H54 (cell line): ENCODE measurements at places on chromosomes 3 and 15.

GRCh38 chr15:62404194-62404985, 239.3 kb upstream of the C2CD4B start:
- no peak for DNase-seq

DNA sequence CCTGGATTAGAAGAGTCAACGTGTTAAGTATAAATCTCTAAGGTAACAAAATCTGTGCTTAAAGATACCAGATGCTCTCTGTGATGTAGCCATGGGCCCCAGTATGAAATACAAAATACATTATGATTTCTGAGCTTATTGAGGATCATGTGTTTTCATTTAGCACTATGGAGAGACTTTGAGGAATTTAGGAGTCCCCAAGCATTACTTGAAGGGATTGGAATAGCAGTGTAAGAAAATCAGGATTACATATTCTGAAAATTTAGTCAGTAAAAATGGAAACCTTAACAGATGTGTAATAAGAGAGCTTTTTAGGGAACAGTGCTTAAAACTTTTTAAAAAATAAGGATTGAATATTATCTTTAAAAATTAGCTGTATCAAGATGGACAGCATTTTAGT, 35.5 kb downstream of the ECT2 start:
- DNase-seq: no peak

- peak; percentile 47 for DNase-seq
Observed at GRCh38 chr3:127738192-127738840, 65.6 kb downstream of the ABTB1 start.

DNA sequence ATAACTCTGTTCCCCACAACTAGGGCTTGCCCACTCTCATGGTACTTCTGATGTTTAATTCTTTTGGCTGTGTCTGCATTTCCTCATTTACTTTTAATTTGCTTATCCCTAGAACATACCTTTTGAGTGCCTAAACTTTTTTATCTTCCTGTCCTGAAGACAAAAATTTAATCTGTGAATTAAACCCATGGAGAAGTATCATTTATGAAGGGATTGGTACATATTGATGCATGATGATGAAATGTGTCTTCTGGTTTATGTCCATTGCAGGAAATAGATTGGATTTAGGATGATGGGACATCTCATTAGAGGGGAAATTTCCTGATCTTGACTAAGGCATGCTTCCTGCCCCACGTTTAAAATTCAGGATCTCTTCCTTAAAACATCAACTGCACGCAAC, 109.5 kb downstream of the PGPEP1L start:
- DNase-seq: no peak

- DNase-seq: no peak
Observed at GRCh38 chr3:16866571-16866970, 18.2 kb upstream of the PLCL2 start.

GRCh38 chr3:31610700-31611275, 78.1 kb downstream of the STT3B start:
- peak; percentile 2 for DNase-seq

DNA sequence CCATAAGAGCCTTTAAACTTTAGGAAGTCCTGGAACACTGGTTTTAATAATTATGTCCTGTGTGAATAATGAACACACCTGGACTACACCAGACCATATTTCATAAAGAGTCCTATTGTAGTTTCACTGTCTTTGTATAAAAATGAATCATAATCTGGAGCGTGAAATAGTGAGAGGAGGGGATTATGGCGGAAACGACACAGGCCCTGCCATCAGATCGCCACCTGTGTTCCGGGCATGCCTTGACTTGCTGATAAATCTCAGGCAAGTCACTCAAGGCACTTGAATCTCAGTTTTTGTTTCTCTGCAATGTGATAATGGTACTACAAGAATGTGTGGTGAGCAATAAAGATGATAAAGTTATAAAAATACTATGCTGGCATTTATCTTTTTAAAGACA, 995.5 kb downstream of the MCTP2 start:
- DNase-seq: no peak

DNA sequence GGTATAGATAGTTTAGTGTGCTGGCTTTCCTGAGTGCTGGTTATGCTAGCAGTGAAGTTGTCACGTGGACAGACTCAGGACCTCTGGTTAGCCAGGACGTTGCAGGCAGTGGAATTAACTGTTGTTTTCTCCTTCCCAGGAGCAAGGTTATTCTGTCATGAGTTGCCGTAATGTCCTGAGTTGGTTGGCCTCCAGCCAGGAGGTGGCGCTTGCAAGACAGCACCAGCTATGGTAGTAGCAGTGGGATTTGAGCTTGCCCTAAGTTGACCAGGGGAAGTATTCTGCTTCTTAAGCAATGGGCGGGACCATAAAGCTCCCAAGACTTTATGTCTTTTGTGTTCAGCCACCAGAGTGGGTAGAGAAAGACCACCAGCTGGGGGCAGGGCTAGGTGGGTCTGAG, 240.7 kb upstream of the DNAJC19 start:
- no peak for DNase-seq
